ENCODE measurements at places on chromosomes 2 and 18.

GRCh38 chr18:63105636-63106316 is 213.8 kb downstream of the BCL2 start:
- DNase-seq: no peak

- no peak for DNase-seq
Observed at GRCh38 chr2:240322991-240323390, 112.5 kb upstream of the GPC1 start.

DNA sequence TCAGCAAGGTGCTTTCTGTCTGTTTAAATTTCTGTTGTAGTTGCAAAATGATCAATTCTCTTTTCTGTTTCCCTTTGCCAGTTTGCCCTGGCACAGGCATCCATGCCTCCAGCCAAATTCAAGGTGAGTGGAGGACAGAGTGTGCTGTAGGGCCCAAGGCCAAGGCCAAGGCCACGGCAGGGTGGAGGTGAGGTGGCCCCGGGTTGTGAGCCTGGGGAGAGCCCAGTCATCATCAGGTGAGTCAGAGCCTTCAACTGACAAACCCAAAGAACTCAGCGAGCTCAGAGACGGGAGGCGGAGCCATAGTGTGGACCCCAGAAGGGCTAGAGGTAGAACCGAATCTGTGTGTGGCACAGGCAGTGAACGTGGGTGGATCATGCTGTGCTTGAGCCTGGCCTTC is 55.7 kb downstream of the BCL2L11 start:
- no peak for DNase-seq

- DNase-seq: no peak
Observed at GRCh38 chr2:76839826-76840225, 682.4 kb downstream of the LRRTM4 start.

DNA sequence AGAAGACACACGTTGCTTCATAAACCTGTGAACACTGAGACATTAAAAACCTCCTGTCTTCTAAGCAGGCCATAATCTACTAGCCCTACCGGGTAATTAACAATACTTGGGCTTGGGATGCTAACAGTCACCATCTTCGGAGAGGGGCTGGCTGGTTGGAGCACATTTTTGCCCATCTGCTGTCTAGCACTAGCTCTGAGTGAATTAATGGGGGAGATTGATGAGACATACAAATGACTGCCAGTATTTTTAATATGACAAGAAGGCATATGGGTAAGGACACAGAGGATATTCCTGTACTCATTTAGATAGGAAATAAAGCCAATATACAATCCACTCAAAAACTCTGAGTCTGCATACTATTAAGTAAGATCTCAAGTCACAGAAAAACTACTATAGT is 651.6 kb upstream of the SOX11 start:
- no peak for DNase-seq

DNA sequence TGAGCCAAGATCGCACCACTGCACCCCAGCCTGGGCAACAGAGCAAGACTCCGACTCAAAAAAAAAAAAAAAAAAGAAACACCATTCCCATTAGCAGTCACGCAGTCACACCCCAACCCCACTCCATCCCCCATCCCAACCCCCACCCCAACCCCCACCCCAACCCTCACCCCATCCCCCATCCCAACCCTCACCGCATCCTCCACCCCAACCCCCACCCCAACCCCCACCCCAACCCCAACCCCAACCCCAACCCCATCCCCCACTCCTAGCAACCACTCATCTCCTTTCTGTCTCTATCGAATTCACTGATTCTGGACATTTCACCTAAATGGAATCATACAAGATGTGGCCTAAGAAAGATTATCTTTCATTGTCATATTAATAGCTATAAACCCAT is 25.9 kb upstream of the ATP9B start:
- no peak for DNase-seq

GRCh38 chr2:233247116-233247515 is 4.4 kb upstream of the ATG16L1 start:
- no peak for DNase-seq

- no peak for DNase-seq
Observed at GRCh38 chr2:72629062-72629461, 196.8 kb downstream of the EXOC6B start.

GRCh38 chr2:61210332-61210981 is 48.5 kb downstream of the C2orf74 start:
- no peak for DNase-seq

DNA sequence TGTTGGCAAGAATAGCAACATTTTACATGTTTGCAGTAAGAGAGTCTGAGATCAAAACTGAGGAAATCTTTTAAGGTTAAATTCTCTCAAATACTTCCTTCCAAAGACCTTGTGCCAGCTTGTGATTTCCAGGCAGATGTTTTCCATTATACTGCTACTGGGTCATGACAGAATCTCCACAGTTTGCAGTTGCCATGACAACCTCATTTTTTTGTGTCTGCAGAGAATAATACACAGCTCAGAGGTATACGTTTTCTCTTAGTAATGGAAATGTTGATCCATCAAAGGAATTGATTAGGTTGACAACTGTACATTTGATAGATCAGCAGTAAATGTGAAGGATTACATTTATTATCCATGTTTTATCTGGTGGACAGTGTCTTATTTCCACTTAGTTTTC is 29.1 kb upstream of the CSRNP3 start:
- DNase-seq: no peak

DNA sequence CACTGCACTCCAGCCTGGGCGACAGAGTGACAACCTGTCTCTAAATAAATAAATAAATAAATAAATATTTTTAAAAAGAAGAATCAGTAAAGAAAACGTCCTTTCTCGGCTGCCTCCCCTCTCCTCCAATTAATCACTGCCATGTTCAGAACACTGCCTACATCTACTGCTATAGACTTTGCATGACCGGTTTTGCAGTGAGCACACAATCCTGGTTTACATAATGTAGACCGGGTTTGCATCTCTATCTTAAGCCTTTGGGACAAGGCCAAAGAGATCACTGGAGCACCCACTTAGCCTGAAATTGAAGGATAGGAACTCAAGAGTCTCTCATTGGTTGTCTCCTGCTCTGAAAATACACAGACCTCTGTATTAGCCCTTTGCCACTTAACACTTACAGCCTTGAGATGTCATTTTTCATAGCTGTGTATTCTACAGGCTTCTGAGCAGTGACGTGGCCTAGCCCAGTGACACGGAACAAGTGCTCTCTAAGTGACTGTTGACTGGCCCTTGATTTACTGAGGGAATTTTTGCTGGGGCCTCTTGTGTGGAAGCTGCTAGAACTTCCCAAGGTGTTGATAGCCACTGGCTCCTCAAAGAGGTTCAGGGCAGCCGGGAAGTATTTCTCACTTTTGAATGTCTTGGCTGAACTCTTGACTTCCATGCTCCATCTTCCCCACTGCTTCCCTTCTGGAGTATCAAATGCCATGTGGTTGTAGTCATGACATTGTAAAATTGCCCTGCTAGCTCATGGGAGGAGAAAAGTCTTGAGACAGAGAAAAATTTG is 45.3 kb upstream of the CCBE1 start:
- no peak for DNase-seq

GRCh38 chr2:17892770-17893534 is 14.5 kb downstream of the KCNS3 start:
- no peak for DNase-seq

- DNase-seq: no peak
Observed at GRCh38 chr2:127700527-127701192, 637 bp upstream of the SFT2D3 start.

GRCh38 chr18:4060427-4061281 is 394.5 kb downstream of the DLGAP1 start:
- no peak for DNase-seq

DNA sequence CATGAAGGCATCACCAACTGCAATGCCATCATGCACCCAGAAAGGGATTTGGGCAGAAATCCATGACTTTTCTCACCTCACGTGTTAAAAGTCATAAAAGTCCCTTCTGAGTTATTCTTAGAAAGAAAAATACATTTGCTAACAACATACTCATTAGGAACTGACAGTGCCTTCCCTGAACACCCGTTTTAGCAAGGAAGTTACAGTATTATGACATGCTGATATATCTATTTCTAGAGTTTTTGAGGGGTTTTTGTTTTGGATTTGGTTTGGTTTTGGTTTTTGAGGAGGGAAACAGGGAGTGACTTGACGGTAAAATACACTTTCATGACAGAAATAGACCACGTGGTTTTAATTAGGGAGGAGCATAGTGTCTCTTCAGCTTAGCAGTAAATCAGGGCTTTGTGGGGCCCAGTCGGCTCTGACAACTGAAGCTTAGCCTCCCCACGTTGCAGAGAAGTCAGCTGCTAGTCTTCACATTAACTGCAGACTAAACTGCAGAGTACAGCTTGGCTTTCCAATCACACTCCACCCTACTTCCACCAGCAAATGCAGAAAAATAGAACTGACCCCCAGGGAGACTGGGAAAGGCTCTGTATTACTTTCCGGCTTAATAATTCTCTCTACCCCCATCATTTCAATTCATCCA is 141.4 kb downstream of the FAM124B start:
- no peak for DNase-seq

- no peak for DNase-seq
Observed at GRCh38 chr18:63051928-63052327, 267.6 kb downstream of the BCL2 start.

GRCh38 chr2:66522611-66523376 is 87.9 kb downstream of the MEIS1 start:
- DNase-seq: peak; percentile 65

DNA sequence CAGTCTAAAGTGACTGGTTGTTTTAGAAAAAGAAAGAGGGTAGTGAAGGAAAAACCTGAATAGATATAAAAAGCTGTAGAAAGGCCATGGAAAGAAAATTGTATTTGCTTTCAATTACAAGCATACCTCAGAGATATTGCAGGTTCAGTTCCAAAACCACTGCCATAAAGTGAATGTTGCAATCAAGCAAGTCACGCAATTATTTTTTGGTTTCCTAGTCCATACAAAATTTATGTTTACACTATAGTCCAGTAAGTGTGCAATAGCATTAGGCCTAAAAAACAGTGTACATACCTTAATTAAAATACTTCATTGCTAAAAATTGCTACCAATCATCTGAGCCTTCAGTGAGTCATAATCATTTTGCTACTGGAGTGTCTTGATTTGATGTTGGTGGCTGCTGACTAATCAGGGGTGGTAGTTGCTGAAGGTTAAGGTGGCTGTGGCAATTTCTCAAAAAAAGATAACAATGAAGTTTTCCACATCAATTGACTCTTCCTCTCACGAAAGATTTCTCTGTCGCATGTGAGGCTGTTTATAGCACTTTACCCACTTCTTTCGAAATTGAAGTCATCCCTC is 2003.8 kb upstream of the PIK3C3 start:
- DNase-seq: no peak

- DNase-seq: no peak
Observed at GRCh38 chr2:70919672-70920366, 15.9 kb upstream of the ATP6V1B1 start.

GRCh38 chr2:112718863-112719370 is 1.9 kb upstream of the NT5DC4 start:
- no peak for DNase-seq

- no peak for DNase-seq
Observed at GRCh38 chr2:133667085-133667484, 98.8 kb upstream of the NCKAP5 start.

DNA sequence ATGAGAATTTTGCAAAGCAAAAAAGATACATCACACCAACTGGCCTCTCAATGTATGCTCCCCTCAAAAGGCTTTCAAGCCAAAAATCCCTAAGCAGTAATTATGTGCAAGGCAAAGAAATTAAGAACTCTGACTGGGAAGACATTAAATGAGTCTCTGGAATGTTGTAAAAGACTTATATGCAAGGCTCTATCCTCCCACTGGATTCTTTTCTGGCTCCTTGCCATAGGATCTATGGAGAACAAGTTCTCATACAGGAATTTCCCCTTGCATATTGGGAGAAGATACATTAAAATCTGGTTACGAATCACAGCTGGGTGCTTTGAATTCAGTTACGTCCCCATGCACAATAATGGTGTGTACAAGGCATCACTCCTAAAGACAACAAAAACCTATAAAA is 73.4 kb upstream of the ATL2 start:
- DNase-seq: no peak

DNA sequence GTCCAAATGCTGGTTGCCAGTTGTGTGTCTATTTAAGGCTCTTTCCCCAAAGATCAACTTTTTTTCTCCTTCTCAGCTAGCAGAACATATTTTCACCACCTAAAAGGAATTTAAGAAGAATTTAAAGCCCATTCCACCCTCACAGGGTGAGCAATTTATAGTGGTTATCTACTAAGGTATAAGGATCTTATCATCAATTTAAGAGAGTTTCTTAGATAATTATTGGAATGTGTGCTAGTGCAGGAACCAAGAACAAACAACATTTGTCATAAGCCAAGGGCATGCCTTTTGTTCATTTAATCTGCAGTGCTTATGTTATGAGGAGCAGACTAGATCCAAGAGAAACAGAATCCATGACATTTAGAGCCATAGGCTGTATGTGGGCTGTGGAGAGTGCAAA is 37.2 kb downstream of the NLRC4 start:
- DNase-seq: no peak

- no peak for DNase-seq
Observed at GRCh38 chr2:104853534-104854497, at the start of gene POU3F3. POU3F3 (plus strand) TSS chr2:104854115; CDS start chr2:104855511, 1,396 bp downstream.

GRCh38 chr18:58045242-58046092 is 1.4 kb downstream of the NEDD4L start:
- DNase-seq: no peak

DNA sequence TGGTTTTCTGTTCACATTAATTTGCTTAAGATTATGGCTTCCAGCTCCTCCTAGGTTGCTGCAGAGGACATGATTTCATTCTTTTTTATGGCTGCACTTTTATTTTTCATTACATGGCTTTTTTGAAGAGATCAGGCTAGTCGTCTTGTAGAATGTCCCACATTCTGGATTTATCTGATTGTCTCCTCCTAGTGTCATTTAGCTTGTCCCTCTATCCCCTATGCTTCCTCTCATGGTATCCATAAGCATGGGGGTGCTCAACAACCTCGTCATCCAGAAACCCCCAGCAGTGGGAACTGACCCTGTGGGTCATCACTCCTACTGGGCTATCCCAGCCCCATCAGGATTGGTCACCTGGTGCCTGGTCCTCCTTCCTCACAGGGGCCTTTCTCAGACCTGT is 49.6 kb downstream of the SERTAD2 start:
- DNase-seq: no peak

GRCh38 chr2:23460228-23460627 is 75.2 kb downstream of the KLHL29 start:
- DNase-seq: no peak
